Activated T-cell treated with anti-CD3 and anti-CD28 coated beads, Interleukin-2, amount 50 U/mL, for 4 hours (primary cell): ENCODE measurements at places on chromosomes 2 and 18.

- no peak for DNase-seq
These were observed 156.6 kb downstream of the DNAH7 start for GRCh38 chr2:195912079-195912478.

DNA sequence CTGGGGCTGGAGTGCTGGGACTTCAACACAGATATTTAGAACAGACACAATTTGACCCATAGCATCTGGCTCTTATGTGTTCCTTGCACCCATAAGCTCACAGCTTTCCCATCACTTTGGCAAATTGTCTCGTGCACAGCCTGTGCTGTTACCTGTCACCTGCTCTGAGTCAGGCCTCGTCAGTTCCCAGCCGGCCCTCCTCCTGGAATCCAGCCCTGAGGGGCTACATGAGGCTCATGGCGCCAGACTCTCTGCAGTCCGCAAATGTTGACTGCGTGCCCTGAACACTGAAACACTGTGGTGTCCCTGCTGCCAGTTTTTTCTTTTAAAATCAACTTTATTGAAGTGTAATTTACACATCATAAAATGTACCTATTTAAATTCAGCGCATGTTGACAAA lies 65.4 kb upstream of the BZW1 start:
- no peak for DNase-seq

DNA sequence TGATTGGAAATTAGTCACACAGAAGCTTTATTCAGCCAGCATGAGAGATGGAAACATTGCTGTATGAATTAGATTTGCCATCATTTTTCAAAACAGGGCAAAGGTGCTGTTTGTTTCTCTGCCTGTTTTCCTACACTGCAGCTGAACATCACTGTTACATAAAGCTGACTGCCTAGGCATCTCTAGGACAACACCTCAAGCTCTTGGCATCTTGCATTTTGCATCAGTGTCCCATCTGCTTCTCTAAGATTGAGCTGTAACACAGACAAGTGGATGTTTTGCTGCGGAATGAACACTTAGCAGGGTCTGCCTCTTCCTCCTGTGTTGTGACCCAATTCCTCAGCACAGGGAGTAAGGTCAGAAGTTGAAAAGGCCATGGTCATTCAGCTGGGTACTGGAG lies 4.9 kb downstream of the CCT7 start:
- DNase-seq, result no peak

- DNase-seq, result no peak
These were observed 68.6 kb downstream of the ACYP2 start for GRCh38 chr2:54183972-54184371.

GRCh38 chr2:37570773-37571586 lies 100.5 kb downstream of the CDC42EP3 start:
- DNase-seq, result no peak

- DNase-seq, result no peak
These were observed 298.3 kb downstream of the TDRD15 start for GRCh38 chr2:21422050-21422449.

DNA sequence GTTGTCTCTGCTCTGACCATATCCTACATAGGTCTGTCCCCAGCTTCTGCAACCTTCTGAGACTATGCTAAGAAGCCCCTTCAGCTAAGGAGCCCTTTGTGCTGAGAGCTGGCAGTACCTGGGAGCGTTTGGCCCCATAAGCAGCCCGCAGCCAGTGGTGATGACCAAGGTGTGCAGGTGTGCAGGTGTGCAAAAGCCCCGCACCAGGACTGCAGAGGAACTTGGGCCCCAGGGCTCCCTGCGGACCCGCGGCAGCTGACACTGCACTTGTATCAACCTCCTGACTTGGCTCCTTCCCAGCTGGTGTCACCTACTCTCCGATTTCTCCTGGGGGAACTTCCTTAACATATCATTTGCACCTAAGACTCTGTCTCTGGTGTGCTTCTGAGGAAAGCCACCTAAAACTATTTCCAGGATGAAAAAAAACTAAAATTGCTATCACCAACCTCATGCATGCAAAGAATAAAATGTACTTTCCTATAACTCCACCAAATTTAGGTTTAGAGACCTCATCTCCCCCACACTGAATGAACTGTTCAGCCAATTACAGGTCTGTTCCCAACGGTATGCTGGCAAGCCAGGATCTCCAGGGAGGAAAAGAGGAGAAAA lies 16.1 kb upstream of the GNAL start:
- DNase-seq, result no peak

DNA sequence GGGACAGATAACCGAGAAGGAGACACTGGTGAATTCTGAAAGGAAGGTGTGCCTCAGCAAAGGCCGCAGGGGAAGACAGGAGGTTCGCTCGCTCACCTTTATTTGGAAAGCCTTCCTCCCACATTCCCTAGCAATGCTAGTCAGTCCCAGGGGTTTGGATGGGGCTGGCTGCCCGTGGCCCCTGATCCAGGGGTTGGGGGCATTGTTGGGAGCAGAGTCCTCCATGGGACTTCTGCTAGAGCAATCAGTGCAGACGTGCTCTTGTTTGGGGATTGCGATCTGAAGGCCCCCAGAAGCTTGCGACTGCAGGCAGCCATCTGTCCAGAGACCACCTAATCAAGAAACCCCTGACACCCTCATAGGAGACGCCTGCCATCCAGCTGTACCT lies 6.0 kb upstream of the CYP27C1 start:
- DNase-seq, result no peak

GRCh38 chr2:72998724-72999123 lies 72.8 kb downstream of the SFXN5 start:
- no peak for DNase-seq

- DNase-seq, result no peak
These were observed 93.9 kb downstream of the CRACDL start for GRCh38 chr2:98842136-98842535.

- no peak for DNase-seq
These were observed 80.8 kb upstream of the CERS6 start for GRCh38 chr2:168375195-168375798.

DNA sequence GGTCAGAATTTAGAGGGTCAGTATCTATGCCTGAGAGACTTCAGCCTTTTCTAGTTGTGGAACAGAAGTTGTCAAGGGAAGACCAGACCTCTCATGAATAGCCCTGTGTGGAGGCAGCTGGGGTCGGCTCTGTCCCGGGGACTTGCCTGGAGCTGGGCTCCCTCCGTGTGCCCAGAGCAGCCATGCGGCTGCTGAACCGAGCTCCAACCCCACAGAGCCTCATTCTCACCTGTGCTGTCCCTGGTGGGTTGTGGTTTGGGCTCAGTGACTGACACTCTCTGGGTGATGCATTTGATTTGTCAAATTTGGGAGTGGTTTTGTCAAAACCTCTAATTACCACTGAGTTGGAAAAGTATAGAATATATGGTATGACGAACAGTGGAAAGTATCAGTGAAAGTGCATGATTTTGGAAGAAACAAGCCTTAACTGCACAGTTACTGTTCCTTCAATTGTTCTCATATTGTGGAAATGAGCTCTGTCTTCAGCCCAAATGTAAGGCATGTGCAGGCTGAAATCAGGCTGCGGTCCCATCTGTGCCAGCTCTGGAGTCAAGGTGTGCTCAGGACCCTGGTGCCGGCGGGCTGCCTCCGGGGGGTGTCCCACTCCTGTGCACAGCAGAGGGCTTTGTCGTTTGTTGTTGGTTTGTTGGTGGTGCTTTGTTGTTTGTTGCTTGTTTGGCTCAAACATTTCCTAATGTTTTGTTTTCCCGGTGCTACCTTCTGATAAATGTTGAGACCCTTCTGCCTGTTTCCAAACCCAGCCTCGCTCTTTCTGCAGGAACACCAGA lies 200.3 kb downstream of the SNTG2 start:
- no peak for DNase-seq

GRCh38 chr2:219998714-219999227 lies 371.3 kb downstream of the SLC4A3 start:
- DNase-seq, result no peak

- no peak for DNase-seq
These were observed at the start of gene CERKL for GRCh38 chr2:181656450-181657291. CERKL (minus strand) TSS chr2:181657105; CDS start chr2:181657006, 99 bp downstream.

DNA sequence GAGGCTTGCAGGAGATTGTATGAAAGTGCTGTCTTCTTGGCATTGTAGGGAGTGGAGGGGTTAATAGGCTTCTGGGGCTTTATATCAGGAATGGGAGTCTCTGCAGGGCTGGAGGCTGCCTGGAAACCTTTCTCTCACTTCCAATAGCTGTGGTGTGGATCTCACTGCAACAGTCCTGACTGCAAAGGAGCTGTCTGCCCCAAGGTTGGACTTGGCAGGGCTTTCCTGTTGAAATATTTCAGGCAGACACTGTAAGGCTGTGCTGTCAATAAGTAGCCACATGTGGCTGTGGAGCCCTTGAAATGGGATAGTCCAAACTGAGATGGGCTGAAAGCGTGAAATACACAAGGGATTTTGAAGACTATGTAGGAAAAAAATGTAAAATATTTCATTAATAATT lies 399.1 kb upstream of the SPRED2 start:
- no peak for DNase-seq

DNA sequence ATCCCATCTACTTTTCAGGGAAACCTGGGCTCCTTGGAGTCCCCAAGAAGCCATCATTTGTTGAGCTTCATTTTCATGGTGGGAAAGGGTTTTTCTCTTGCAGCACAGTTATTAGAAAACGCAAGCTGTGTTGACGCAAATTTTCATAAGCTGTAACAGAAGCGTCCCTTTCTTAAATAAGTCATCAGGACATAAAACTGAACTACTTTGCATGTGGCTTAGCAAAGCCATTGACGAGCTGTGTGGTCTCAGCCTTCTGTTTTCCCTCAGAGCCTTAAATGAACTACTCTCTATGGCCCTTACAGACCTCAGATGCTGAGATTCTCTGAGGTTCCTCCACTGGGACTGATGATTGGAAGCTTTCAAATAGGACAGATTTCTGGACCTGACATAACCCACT lies 85.1 kb downstream of the ARL4C start:
- DNase-seq, result no peak

DNA sequence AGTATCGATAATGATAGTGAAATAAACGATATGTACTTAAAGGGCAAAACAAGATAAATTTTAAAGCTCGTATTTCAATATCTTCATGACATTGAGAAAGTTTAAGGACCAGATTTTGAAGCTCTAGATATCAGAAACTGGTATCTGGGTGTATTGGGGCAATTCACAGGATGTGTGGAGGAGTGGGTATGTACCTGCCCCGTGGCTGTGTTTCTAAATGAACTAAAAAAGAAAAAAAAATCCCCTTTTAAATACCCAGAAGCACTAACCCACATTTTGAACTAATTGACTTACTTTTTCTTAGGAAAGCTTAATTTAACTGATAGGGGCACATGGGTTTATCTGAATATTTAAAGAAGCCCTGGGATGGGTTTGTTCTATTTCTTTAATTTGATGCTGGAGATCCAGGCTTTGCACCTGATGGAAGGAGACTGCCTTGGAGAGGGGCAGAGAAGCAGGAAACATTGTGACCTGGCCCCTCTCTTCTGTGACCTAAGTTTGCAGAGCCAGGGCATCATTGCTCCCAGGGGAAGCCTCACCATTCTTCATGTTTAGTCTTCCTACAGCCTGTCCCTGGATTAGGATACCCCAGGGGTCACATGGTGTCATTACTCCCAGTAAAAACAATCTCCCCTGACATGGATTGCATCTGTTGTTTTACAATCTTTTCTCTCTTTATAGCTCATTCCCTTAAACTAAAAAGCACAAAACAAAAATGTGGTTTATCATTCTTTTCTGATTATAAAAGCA lies 7.6 kb upstream of the KCTD1 start:
- DNase-seq, result no peak

DNA sequence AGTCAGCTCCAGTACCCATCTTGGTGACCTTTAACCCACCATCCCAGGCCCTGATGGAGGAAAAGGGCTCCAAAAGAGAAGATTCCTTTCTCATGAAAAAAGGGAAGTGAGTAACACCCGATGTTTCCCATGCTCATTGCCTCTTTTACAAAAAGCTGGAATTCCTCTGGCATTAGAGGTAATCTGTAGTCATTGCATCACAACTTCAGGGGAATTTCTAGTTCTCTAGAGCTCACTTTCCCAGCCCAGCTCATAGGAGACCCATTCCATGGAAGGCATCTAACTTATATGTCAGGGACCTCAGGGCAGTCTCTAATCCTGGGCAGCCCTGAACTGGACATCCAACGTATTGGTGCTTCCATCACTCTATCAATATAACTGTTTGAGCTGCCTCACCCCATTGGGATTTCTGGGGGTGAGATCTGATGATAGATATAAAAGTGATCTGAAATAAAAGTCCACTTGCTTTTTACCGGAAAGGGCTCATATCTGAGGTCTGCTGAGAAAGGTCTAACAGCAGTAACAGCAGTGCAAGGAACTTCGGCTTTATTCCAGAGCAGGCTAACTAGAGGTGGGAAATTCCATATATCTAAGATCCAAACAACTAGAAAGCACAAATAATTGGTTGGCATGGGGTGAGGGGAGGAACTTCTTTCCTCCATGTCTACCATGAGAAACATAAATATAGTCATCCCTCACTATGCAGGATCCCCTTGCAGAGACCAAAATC lies 106.1 kb downstream of the ETAA1 start:
- DNase-seq, result no peak

GRCh38 chr18:53887447-53887846 lies 337.0 kb downstream of the MBD2 start:
- DNase-seq, result no peak

GRCh38 chr2:177239932-177240630 lies 24.4 kb downstream of the NFE2L2 start:
- no peak for DNase-seq

DNA sequence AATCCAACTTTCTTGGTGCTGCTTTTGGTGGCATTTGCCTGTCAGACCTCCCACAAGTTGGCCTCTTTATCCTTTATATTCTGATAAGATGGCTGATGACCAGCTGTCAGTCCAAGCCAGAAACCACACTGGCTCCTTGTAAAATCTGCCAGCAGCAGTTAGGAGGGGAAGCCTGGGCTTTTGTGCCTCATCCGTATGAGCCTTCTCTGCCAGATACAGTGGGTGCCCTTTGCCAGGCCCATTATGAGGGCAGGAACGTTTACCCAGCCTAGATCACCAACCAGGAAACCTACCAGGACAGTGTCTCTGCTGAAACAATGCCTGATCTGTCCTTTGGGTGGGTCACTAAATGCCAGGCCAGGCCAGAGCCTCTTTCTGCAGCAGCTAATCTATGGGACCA lies 202.9 kb upstream of the SP5 start:
- no peak for DNase-seq

DNA sequence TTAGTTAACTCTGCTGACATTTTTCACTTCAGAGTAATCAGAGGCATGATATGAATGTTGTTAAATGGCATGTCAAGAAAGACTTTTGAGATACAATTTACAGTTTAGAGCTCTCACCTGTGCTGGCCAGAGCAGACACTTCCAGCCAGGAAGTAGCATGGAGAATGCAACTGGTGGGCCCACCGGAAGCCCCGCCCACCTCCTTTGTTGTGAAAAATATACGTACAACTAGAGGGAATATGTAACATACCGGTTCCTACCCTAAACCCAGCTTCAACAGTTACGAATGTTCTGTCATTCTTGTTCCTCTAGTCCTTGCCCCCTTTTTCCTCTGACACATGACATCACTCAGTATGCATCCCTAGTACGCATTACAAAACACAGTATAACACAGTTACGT lies 70.2 kb upstream of the ITM2C start:
- no peak for DNase-seq

- no peak for DNase-seq
These were observed 68.4 kb downstream of the TANK start for GRCh38 chr2:161228511-161229240.

GRCh38 chr2:46574457-46575355 lies 95.3 kb downstream of the TMEM247 start:
- DNase-seq, result no peak

- DNase-seq, result no peak
These were observed 196.9 kb downstream of the MREG start for GRCh38 chr2:215816424-215816823.

- no peak for DNase-seq
These were observed 152.9 kb downstream of the NCKAP5 start for GRCh38 chr2:133415210-133415876.

GRCh38 chr2:2331881-2332280 lies 806 bp upstream of the MYT1L start:
- DNase-seq, result no peak
